Neural progenitor cell (in vitro differentiated cells): ENCODE measurements at places on chromosomes 11 and 22. TPM values are rescaled to one million over a fixed set of nuclear protein-coding genes. Genes with fewer than 3 reads are reported as not detected.

UPB1 gene
- total RNA-seq, result 0.12 and 0.17 TPM in 2 replicates

MYBPC3 gene
- 0.06 and 0.12 TPM in 2 replicates for total RNA-seq

PLEKHA7 gene
- 20.3 and 24.0 TPM in 2 replicates for total RNA-seq

PYGM gene
- total RNA-seq, result 1.4 and 2.2 TPM in 2 replicates

B3GAT1 gene
- 11.0 and 20.7 TPM in 2 replicates for total RNA-seq

NRXN2 gene
- total RNA-seq, result 2.2 and 9.2 TPM in 2 replicates

CYTH4 gene
- total RNA-seq, result not detected in 2 replicates

ARVCF gene
- total RNA-seq, result 35.4 and 159 TPM in 2 replicates

PNPLA3 gene
- total RNA-seq, result 4.8 and 9.0 TPM in 2 replicates

UPK2 gene
- total RNA-seq, result 0.43 TPM in 1 of 2 replicates, not detected in the other

TRPM5 gene
- 0.34 TPM in 1 of 2 replicates, not detected in the other for total RNA-seq

WBP2NL gene
- not detected in 2 replicates for total RNA-seq

DAGLA gene
- 1.1 and 4.6 TPM in 2 replicates for total RNA-seq

CNGA4 gene
- total RNA-seq, result 0.15 TPM in 1 of 2 replicates, not detected in the other

- no peak for DNase-seq
Measured at GRCh38 chr11:42311514-42311913, 852.1 kb upstream of the LRRC4C start.

DNA sequence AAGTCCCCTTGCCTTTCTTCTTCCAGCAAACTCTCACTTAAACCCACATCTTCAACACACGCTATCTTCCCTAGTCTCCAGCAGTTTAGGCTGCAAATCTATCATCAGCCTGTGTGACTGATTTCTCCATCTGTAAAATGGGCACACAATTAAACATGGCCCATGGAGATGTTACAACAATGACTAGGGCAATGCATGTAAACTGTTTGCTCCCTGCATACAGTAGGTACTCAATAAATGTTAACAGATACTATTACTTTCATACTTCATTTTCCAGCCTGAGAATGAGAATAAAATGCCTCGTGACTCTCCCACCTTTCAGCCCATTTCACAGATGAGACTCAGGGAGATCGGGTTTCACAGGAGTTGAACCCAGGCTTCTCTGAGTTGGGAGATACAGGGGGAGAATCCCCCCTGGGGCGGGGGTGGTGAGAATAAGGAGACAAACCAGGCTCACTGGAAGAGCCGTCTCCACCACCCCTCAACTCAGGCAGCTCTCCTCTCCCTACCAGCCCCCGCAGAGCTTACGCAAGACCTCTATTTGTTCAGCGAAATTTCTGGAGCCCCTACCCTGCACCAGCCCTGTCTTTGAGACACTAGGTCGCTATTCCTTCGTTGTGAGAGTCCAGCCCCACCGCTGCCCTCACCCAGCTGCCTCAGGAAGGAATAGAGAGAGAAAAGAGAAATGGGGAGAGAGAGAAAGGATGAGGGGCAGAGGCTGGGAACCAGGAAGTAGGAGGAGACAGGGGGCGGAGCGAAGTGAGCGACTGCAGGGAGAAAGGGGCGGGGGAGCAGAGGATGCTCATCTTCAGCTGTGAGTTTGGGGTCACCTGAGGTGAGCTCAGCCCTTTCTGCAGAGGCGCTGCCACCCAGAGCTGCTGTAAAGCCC is 42.1 kb upstream of the KLHL35 start:
- DNase-seq, result peak; percentile 81

DNA sequence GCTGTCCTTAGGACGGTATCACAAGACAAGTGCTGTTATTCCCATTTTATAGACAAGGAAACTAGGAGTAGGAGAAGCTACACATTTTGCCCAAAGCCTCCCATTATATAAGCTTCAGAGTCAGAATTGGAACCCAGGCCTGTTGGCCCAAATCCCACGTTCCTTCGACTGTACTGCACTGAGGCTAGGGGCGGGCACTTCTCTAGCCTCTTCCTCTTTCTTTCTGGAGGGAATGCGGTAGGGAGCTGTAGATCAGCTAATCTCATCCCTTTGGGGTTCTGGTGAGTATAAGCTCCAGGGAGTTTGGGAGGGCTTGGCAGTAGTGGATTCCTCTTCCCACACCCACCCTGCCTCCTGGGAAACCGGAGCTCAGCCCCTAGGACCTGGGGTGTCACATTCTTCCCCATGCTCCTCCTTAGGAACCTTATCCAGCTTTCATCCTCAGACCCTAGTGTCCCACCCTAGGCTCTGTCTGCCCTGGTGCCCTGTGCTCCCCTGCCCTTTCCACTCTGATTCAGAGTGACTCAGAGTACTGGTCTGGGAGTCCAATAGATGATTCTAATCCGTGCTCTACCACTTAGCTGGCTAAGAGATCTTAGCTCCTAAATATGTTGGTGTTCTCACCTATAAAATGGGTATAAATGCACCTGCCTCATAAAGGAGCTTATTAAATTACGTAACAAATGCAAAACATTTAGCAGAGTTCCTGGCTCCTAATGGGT is 29.3 kb downstream of the PHLDB1 start:
- DNase-seq, result no peak

GRCh38 chr11:5541427-5541826 is 6.9 kb downstream of the OR52H1 start:
- DNase-seq, result no peak

DNA sequence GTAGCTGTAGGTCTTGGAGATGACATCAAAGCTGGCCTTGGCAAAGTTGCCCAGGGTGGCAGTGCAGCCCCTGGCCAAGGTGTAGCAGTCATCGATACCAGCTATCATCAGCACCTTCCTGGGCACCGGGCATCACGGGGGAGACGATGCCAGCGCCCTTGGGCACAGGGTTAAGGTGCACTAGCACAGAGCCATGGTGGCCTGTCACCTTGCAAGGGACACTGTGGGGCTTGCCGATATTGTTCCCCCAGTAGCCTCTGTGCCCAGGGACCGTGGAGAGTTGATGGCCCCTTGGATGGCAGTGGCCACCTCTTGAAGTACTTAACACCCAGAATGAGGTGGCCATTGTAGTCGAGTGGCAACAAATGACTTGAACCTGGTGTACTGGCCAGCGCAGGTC is 44.4 kb upstream of the FTH1 start:
- no peak for DNase-seq

GRCh38 chr22:49047447-49047846 is 780.2 kb downstream of the BRD1 start:
- no peak for DNase-seq

GRCh38 chr11:106785913-106786650 is 232.2 kb downstream of the GUCY1A2 start:
- DNase-seq, result no peak

- peak; percentile 77 for DNase-seq
Measured at GRCh38 chr11:64787526-64788320, 9.4 kb upstream of the SF1 start.

DNA sequence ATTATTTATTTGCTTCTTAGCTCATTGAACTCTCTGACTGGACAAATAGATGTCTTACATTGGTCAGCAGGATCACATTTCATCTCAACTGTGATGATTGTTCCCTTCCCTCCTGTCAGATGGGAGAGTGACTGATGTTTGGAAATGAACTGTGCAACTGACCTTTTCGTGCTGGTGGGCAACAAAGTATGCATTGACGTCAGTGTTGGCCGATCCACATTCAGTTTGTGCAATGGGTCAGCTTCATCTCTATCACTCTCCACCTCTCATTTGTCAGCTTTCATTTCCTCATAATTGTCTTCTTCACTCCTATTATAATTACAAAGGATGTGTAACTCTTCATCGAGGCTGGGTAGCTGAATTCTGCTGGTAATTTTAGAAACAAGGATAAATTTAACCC is 71.3 kb downstream of the PPP2R1B start:
- DNase-seq, result no peak

GRCh38 chr11:1753229-1753928 is 3.0 kb upstream of the IFITM10 start:
- DNase-seq, result no peak

- no peak for DNase-seq
Measured at GRCh38 chr22:39309881-39310714, 9.3 kb downstream of the RPL3 start.

- no peak for DNase-seq
Measured at GRCh38 chr11:10752061-10752460, 1.0 kb downstream of the CTR9 start.

GRCh38 chr22:27647540-27647939 is 154.0 kb downstream of the MN1 start:
- DNase-seq, result no peak

GRCh38 chr22:45472426-45472825 is 30.3 kb upstream of the FBLN1 start:
- no peak for DNase-seq

DNA sequence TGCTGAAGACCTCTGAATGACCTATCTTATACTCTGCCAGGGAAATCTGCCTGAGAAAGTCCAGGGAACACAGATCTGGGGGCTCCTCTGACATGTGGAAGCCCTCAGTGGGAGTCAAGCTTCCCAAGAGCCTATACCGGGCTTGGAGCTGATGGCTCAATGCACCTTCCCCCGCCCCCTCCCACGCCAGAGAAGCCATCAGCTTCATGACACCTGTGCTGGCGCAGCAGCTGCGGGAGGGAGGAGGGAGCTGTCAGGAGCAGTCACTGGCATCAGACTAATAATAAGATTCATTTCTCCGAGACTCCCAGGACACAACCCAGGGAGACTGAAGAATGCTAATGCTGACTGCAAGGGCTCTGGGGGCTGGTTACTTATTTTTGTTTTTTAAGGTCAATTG is 47.8 kb downstream of the SPATA19 start:
- DNase-seq, result no peak

DNA sequence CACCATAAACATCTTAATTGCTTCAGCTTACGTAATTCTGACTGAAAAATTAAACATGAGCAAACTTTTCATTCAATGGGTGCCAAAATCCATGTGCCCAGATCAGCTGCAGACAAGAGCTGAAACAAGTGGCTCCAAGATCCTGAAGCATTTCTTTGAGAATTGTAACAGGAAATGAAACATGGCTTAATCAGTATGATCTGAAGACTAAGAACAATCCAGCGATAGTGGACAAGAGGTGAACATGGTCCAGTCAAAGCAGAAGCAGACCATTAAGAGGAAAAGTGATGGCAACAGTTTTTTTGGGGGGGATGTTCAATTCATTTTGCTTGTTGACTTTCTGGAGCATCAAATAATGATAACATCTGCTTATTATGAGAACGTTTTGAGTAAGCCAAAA is 1964.5 kb upstream of the RAG2 start:
- no peak for DNase-seq

DNA sequence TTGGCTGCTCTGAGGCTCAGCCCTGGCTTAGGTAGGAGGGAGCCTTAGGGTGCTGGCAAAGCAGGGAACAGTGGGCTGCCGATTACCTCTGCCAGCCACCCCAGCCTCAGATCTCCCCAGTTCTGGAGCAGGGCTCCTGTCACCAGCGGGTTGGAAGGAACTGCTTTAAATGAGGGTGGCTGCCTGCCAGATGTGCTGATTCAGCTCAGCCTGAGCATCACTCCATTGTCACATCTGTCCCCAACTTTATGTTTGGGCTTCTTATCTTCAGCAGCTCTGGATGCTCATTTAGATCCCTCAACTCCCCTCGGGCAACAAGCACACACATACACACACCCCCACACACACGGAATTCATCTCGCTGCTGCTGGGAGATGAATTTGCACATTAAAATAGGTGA is 16.9 kb upstream of the ANKK1 start:
- DNase-seq, result no peak

- DNase-seq, result no peak
Measured at GRCh38 chr22:24315367-24315966, 44.8 kb downstream of the SPECC1L start.

DNA sequence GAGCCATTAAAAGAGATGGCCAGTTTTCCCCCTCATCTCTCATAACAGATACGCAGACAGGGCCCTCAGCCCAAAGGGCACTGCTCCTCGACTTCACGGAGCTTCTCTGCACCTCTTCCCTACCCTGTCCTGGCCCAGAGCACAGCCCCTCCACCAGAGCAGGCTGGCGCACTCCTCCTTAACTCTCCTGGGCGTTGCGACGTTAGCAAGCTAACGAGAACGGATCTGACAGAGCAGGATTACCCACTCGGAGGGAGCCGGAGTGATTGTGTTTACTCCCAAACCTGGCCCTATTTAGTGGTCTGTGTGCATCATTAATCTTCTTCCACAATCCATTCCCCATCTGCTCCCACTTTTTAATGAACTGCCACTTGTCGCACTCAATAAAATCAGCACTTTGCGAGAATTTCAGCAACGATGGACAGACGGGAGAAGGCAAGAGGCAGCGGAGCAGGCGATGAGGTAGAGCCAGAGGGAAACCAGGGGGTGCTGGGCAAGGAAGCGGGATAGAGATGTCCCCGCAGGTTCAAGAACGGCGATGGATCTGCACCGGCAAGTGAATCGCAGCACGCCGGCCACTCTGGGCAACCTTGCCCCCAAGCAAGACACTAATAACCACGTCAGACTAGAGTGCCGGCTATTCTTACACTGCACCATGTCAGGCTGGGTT is 159.4 kb downstream of the BUD13 start:
- DNase-seq, result no peak

GRCh38 chr11:46633291-46634217 is 16.2 kb downstream of the ATG13 start:
- no peak for DNase-seq

DNA sequence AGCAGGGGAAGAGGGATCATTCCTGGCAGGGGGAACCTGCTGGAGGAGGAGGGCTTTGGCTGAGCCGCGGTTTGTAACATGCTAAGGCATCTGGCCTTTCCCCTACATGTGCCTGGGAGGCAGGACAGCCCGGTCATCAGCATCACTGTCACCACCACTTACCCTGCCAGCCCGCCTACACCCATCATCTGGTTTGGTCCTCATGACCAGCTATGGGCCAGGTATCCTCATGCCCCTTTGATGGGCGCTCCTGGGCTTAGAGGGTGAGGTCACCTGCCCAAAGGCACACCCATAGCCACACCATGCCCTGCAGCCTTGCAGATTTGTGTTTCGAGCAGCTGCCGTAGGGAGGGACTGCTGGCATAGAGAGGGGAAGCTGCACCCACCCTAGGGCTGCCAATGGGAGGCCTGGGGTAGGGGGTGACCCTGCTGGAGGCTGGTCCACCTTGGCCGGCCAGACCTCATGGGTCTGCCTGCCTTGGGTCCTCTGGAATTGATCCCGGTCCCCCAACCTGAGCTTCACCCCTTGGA is 2.6 kb downstream of the MRGPRF start:
- no peak for DNase-seq

DNA sequence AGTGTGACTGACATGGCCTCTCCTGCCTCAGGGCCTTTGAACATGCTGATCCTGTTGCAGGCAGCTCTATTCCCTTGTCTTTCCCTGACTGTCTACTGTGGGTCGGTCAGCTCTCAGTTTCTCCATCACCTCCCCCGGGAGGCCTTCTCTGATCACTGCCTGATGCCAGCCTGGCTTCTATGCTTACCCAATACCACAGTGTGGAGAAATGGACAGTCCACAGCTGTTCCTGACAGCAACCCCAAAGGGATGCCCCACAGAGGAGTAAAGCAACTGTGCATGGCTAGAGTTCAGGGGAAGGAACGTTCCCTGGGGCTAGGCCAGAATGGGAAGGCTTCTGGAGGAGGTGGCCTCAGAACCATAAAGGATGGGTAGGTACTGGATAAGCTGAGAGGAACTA is 354.3 kb downstream of the MIAT start:
- no peak for DNase-seq

- DNase-seq, result no peak
Measured at GRCh38 chr11:24925091-24925490, 428.2 kb downstream of the LUZP2 start.

GRCh38 chr11:13238879-13239514 is 38.6 kb upstream of the BMAL1 start:
- peak; percentile 78 for DNase-seq
